ENCODE measurements at places on chromosomes 3 and 15.

DNA sequence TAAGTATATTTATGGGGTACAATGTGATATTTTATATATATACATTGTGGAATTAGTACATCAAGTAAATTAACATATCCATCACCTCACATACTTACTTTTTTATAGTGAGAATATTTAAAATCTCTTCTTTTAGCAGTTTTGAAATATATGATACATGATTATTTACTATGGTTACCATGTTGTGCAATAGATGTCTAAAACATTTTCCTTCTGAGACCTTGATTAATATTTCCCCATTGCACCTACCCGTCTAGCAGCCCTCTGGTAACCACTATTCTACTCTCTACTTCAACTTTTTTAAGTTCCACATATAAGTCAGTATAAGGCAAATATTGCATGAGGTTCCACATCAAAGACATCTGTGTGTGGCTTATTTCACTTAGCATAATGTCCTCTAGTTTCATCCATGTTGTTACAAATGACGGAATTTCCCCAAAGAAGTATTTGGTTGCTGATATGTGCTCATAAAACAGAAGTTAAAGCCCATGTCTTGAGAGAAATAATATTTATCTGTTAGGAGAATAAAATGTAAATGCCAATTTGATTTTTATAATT lies 29.6 kb upstream of the NFKBIZ start:
- DNase-seq = no peak

DNA sequence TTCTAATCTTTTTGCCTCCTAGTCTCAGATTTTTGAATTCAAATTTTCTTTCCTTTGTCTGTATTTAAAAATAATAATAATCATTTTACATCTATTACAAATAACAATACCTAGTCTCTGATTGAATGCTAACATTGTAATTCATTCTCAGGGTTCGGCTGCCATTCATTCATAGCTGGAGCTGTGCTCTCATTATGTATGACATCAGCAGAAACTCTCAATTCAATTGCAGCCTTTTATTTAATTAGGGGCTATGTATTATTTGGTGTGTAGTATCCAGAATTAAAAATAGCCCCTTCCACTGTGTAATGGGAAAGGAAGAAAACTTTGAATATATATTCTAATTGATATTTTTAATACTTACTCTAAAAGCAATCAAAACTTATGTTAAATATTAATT lies 270.4 kb upstream of the MDFIC2 start:
- no peak for DNase-seq

DNA sequence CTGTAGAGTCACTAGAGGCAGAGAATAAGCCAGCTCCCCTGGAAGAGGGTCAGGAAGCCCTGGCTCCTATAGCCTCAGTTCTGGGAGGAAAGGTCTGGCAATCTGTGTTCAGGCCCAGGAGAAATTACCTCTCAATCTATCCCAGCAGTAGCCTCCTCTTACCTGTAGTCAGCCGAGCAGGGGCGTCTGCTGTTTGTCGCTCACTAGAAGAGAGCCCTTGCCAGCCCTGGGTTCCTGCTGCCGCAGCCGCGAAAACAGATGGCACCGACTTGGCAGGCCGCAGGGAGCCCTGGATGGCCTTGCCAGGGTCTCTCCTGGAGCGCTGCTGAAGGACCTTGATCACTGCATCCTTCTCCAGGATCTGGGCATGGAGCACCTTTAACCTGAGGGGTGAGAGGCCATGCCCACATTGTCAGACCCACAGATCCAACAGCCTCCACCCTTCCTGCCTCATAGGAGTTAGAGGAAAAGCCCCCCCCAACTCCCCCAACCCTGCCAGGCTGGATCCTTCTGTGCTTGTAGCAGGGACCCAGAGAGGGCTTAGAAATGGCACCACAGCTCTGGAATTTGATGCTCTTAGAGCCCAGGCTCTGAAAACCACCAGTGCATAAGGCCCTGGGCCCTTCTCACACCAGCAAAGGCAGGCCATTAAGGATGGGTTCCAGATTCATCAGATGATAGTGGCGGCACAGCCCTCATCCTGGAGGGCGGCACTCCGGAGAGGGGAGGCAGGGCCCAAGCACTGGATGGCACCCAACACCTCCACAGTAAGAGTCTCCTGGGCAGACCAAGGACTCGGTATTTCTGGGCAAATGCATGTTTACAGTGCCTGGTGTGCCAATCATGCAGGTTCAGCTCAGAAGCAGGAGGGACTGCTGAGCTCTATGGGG lies 14.9 kb downstream of the AMOTL2 start:
- DNase-seq = no peak

DNA sequence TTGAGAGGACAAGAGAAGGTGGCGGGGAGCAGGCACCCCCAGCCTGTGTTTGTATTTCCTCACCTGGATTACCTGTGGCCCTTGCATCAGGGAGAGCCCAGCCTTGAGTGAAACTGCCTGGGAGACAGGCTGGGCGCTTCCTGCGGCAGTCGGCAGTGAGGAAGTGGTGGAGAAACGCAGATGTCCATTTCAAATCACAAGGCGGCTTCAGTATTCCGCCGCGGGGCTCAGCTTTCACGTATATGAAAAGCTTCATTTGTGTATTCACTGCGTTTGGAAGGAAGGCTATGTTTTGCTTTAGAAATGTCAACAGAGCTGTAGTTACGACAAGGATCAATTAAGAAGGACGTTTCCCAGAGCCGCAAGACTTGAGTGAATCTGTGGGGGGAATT lies 167.4 kb upstream of the CTDSPL start:
- no peak for DNase-seq

DNA sequence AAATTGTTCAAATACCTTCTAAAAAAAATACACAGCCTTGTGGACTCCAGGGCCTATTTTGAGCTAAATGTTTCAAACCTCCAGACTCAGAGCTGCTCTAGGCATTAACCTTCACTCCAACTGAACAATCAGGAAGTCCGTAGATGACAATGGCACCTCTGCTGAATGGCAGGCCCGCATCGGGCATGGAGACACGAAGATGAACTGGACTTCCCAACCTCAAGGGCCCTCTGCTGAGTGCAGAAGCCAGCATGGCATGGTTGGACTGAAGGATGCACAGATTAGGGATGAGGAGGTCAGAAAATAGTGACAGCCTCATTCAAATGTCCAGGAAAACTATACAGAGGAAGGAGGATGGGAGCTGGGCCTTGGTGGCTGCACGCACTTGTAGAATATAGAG lies 2.2 kb downstream of the FAM174B start:
- no peak for DNase-seq

DNA sequence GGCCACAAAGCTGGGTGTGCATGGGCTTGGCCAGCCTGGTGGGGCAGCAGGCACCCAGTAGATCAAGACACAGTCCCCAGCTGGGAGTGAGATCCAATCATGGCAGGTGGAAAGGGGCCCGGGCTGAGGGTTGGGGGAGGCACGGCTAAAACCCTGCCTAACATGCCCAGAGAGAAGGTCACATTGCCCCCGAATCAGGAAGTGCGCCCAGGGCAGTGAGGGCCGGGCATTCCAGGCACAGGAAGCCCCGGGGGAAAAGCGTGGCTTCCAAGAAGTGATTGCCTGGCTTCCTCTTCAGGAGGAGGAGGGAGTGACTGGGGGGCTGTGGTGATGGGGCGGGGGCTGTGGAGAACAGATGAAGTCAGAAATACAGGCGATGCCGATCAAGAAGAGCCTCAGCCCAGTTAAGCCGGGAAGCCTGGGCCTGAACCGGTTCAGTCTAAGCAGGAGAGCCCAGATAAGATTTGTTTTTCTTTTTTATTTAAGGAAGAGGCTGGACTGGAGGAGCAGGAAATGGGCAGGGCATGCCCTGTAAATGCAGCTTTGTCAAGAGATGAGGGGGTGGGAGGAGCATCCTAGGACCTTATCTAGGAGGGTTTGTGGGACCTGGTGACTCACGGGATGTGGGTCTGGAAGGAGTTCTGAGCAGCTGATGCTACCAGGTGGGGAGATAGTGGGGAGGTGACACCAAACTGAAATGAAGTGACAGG lies 83.9 kb downstream of the CHSY1 start:
- DNase-seq = no peak

DNA sequence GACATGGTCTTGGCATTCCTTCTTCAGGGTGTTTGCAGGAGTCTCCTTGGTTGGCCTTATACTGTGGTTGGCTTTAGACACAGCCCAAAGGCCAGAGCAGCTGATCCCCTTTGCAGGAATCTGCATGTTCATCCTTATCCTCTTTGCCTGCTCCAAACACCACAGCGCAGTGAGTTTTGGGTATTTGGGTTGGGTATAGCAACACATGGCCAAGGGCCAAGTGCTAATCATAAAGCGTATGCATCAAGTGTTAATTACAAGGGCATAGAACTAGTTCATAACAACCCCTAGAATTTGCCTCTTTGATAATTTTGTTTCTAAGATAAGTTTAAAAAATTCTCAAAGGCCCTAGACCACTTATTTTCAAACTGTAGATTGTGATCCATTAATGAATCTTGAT lies 11.8 kb downstream of the SLC28A2 start:
- no peak for DNase-seq
